ENCODE measurements at places on chromosomes 2 and 18.

- no peak for DNase-seq
Observed at GRCh38 chr2:42575458-42576064, 7.1 kb downstream of the MTA3 start.

DNA sequence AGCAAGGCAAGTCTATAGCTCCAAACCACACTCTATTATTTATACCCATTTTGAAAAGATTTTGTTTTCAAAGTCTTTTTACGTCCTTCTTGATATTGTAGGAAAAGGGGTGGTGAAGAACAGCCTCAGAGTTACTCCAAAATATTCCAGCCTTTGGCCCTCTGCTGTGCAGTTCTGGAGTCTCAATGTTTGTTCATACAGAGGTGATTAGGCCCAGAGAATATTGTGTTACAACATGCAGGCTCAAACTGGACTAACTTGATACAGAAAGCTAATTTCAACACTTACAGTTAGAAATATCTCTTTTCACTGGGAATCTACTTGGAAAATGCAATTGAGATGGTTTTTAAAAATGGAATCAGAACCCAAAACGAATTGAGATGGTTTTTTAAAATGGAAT is 40.4 kb upstream of the SLC25A52 start:
- no peak for DNase-seq

GRCh38 chr2:202577250-202578183 is 57.3 kb upstream of the FAM117B start:
- DNase-seq: no peak

DNA sequence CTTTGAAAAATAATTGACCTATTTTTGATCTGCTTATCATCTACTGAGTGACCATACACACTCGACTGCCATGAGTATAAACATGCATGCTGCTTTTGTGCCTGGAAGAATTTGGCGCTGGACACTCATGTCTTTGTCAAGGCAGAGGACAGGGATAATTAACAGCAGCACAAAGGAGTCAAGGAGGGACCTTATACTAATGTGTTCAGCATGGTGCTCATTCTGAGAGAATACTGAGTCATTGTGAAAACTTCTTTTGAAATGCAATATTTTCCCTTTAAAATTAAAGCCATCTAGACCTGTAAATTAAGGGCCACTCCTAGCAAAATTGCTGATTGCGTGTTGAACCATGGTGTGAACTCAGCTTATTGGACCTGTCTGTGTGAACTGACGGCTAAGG is 116.3 kb downstream of the ZNF532 start:
- no peak for DNase-seq

- DNase-seq: no peak
Observed at GRCh38 chr18:9838144-9838877, 47.5 kb upstream of the TXNDC2 start.

DNA sequence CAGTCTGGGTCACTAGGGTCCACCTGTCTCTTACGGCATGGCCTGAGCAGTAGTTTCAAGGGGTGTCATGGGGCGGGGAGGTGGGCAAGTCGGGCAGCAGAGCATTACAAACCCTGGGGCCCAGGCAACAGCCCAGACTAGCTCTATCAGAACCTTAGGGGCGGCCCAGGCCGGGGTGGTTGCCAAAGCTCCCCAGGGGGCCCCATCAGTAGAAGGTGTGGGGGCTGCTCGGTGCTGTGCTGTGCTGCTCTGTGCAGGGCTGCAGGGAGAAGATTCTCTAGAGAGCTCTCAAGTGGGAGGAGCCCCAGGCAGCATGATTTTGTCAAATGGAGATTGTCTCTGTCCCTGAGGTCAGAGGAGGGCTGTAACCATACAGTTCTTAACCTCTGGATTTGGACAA is 36.4 kb upstream of the SLC14A1 start:
- no peak for DNase-seq

DNA sequence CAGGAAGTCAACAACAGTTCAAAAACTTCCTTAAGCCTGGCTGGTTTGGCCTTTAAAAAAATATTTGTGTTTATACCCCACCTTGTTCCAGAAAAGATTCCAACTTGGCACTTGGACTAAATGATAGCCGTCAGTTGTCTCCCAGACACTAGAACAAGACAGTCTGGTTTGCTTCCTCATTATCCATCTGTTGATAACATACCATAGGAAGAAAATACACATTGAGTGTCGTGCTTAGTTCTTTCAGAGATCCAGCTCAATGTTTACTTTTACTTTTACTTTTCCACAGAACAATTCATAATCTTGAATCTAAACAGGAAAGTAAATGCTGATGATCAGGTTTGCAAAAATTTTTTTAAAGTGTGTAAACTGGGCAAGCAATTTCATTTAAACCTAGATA is 2.4 kb upstream of the VPS54 start:
- DNase-seq: no peak

GRCh38 chr2:46327627-46328026 is 30.4 kb downstream of the EPAS1 start:
- no peak for DNase-seq
